ENCODE measurements at places on chromosomes 3 and 15. TPM values are rescaled to one million over a fixed set of nuclear protein-coding genes. Genes with fewer than 3 reads are reported as not detected.

DNA sequence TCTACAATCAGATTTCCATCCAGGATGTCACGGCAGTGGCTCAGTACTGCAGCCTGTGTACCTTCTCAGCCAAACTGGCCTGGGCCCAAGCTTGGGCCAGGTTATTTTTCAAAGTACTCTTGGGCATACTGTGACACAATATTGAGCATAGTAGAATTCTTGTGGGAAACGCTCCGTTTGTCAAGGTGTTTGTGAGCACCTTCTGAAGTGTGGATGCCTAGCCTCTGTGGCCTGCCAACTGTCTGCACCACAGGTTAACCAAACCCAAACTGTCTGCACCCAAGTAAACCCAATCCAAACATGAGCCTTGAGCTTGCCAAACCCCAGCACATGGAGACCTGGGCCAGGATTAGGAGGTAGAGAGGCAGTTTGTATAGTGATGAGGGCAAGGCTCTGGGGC is 25.4 kb downstream of the CTDSPL start:
- no peak for DNase-seq

GRCh38 chr3:56189536-56189935 is 278.7 kb downstream of the ERC2 start:
- DNase-seq = no peak

The TRIM42 gene
- not detected for total RNA-seq

- DNase-seq = peak; percentile 47
These were observed 49.1 kb downstream of the CA12 start for GRCh38 chr15:63332367-63333124.

- no peak for DNase-seq
These were observed 102.0 kb downstream of the IL12A start for GRCh38 chr3:160090653-160091052.

The STAC gene
- not detected for total RNA-seq

GRCh38 chr3:46367811-46368210 is 2.9 kb upstream of the CCR5 start:
- no peak for DNase-seq

DNA sequence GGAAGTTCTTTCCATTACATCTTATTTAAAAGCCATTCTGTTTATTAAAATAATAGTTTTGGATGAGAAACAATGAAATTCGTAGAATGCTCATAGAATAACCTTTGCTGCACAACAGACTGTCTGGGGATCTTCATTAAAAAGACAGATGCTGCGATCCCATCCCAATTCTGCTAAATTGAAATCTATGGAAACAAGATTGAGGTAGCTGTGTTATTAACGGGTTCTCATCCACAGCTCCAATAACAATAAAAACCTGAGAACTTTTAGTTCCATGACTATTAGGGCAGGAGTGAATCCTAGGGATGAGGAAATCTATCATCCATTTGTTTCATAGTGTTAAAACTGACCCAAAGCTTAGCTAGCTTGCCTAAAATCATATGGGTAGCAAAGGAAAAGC is 2.5 kb upstream of the GJD2 start:
- no peak for DNase-seq

The IL17RB gene
- 17.0 TPM for total RNA-seq

GRCh38 chr3:170469151-170470062 is 50.7 kb downstream of the CLDN11 start:
- peak; percentile 68 for DNase-seq

DNA sequence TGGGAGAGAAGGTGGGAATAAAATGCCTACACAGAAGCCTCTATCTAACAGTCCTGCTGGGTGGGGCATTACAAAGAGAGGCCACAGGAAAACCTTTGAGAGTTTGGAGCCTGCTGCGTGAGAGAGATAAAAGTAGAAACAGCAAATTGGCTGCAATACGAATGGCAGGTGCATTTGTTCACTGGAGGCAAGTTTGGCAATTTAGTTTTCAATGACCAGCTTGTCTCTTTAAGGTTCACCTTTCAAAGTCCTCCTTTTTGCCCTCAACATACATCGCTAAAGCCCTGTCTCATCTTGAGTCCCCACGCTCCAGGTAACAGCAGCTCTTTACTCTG is 405.7 kb downstream of the LSAMP start:
- DNase-seq = no peak

GRCh38 chr15:67094001-67094826 is 28.8 kb downstream of the SMAD3 start:
- DNase-seq = no peak

DNA sequence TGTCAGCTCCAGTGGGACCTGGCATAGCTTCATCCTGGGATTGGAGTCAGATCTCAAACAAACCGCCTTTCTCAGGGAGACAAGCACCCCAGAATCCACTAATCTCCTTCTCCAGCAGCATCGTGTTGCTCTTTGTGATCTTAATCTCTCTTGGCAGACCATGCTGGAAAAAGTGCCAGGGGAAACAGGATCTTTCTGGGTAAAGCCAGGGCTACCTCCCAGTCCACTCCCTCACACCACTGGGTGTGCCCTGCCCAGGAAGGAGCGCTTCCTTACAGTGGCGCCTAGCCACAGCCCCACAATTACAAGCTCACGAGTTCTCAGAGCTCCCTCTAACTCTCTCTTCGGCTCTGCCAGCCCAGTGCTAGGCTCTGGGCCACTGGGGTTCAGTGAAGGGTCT is 32.2 kb downstream of the RPLP1 start:
- no peak for DNase-seq

The MEF2A gene
- 12.3 TPM for total RNA-seq

DNA sequence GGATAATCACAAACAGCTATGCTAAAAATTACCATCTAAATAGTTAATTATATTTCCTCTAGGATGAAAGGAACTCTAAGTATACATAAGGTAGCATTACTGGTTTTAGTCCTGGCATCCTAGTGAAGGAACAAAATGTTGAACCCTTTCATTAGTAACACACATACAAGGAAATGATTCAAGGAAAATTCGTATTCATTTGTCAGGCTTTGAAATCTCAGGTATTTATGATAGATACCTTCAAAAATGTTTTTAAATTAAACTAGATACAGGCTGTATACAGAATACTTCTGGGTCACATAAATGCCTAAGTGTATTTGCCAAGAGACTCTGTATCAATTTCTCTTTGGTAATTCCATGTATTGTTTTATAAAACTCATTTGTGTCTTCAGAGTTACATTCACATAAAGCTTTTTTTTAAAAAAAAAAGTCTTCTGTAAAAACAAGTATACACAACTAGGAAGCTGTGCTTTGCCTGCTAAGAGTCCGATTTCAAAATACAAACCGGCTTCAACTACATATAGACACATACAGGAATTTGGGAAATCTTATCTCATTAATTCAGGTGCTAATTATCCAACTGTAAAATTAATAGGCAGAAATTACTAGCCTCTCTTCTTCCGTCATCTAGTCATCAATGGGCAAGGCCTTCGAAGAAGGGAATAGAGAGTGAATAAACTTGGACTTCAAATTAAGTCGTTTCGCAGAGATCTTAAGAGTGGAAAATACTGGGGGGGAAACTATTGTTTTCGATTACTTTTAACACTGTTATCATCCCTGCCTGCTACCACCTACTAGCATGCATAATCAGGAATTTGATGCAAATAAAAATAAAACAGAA is 1.3 kb downstream of the SECISBP2L start:
- DNase-seq = peak; percentile 33

The NUP210 gene
- 77.2 TPM for total RNA-seq

- no peak for DNase-seq
These were observed 30.7 kb downstream of the SACM1L start for GRCh38 chr3:45719655-45720487.

The ANKRD34C gene
- total RNA-seq = not detected

- peak; percentile 41 for DNase-seq
These were observed 20.7 kb downstream of the TBC1D2B start for GRCh38 chr15:78056714-78057269.

GRCh38 chr3:81237181-81237580 is 524.3 kb downstream of the GBE1 start:
- DNase-seq = no peak

GRCh38 chr15:39376371-39376909 is 204.4 kb upstream of the THBS1 start:
- DNase-seq = no peak

The ZNF502 gene
- 0.23 TPM for total RNA-seq

- no peak for DNase-seq
These were observed 5.5 kb upstream of the NR2E3 start for GRCh38 chr15:71804695-71805470.

- DNase-seq = no peak
These were observed 127.2 kb downstream of the EPHA3 start for GRCh38 chr3:89234620-89235019.

DNA sequence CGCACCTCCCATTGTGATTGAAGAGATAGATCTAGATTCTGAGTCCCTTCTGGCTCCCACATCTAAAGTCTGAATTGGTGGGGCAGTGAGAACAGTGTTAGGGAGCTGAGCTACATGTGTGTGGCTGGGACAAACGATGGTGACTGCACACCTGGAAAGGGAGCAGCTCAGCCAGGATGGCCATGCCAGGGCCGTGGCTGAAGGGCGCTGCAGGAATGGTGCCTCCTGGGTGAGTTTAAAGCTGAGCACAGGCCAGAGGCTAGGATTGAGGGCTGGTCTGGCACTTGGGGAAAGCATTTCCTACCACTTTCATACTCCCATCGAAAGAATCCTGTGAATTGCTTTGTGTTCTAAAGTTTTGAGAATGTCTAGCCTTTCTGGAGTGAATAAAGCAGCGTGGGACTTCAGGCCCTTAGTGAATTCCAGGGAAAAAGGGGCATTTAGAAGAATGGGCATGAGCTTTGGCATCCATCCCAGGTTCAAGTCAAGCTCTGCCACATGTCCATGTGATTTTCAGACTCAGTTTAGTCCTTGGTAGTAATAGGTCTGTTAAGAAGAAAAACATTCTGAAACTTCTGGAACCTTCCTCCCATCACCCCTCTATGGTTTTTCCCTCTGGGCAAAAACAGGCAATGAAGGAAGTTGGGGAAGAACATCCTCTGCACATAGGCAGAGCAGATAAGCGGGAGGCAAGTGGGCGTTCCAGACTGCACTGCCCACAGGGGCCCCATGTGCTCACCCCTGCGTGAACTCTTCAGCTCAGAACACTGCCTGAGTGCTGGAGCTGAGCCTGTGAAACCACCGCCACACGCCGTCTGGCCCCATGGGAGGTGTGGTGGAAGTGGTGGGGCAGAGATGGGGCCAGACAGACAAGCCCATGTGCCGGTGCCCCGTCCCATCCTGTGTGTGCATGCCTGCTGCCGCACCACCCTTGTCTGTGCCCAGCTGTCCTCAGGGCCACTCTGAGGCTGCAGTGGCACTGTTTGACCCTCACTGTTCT is 12.9 kb upstream of the CPNE9 start:
- DNase-seq = no peak

GRCh38 chr3:36649125-36649524 is 115.2 kb downstream of the DCLK3 start:
- no peak for DNase-seq

The PTH1R gene
- not detected for total RNA-seq

GRCh38 chr3:131025539-131025938 is 1.1 kb downstream of the ASTE1 start:
- DNase-seq = no peak

DNA sequence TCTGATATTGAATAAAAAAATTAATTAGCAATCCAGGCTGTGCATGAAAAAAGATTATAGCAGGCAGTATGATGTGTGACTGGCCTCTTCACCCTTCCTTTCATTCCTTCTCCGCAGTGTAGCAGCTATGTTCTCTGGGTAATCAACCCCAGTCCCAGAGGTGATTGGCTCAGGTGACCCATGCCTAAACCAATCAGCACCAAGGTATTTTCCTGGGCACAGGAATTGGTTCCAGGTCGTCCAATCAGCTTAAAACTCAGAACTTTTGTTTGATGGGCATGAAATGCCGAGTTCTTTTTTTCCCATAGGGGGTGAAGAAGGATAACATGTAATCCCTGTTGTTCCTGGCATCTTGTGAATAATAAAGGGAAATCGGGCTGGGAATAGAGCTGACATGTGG is 5.8 kb upstream of the BNC1 start:
- DNase-seq = no peak

The GOLGA8N gene
- not detected for total RNA-seq

GRCh38 chr3:119395923-119396358 is 67.5 kb downstream of the TMEM39A start:
- no peak for DNase-seq

GRCh38 chr3:189355481-189356201 is 183.9 kb downstream of the TPRG1 start:
- DNase-seq = peak; percentile 38

DNA sequence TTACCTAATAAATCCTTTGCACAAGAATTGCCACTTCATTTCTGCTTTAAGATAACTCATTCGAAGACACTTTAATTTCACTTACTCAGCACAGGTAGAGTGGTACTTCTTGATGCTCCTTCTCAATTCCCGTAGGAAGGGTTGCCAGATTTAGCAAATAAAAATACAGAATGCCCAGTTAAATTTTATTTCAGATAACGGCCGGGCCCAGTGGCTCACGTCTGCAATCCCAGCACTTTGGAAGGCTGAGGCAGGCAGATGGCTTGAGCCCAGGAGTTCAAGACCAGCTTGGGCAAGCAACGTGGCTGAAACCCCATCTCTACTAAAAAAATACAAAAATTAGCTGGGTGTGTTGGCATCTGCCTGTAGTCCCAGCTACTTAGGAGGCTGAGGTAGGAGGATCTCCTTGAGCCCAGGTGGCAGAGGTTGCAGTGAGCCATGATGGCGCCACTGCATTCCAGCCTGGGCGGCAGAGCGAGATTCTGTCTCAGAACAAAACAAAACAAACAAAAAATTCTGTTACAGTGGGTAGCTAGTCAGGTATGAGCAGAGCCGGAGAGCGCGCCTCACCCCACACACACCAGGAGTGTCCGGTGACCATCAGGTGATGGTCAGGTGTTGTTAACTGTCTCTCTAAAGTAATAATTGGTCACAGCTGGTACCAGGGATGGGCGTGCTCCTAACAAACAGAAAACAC is 92.8 kb downstream of the DNAH12 start:
- DNase-seq = no peak

The DAZL gene
- not detected for total RNA-seq

The NOX5 gene
- not detected for total RNA-seq

DNA sequence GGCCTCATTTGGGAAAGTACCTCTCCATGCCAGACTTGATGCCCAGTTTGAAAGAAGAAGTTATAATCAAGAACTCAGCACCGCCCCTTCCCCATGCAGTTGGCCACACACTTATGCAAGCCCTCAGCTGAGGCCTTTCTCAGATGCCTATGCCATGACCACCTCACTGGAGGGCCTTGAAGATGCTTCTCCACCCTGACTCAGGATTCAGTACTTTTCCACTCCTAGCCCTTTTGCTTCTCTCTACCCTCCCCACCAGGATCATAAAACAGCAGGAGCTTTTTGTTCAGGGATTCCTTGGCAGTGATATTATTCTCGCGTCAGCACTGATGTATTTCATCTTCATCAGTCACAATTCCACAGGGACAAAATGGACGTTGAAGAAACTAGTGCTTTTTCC is 313.5 kb downstream of the PYDC2 start:
- no peak for DNase-seq

The LYZL4 gene
- total RNA-seq = not detected

DNA sequence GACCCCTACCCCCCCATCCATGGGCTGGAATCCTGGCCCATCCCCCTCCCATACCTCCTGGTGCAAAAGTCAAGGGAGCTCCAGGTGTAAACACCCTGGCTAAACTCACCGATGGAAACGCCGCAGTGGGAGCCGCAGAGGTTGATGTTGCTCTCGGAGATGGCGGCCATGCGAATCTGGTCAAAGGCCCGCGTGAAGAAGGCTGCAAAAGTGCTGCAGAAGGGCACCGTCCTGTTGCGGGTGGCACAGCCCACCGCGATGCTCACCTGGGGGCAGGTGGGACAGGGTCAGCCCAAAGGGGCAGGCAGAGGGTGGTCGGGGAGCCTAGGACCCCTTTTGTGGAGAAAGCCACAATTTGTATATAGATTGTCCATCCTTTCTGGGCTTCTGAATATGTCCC is 26.7 kb downstream of the TKT start:
- DNase-seq = no peak

GRCh38 chr3:187165144-187165543 is 25.8 kb upstream of the RPL39L start:
- DNase-seq = peak; percentile 79
